ENCODE measurements at places on chromosomes 2 and 18.

DNA sequence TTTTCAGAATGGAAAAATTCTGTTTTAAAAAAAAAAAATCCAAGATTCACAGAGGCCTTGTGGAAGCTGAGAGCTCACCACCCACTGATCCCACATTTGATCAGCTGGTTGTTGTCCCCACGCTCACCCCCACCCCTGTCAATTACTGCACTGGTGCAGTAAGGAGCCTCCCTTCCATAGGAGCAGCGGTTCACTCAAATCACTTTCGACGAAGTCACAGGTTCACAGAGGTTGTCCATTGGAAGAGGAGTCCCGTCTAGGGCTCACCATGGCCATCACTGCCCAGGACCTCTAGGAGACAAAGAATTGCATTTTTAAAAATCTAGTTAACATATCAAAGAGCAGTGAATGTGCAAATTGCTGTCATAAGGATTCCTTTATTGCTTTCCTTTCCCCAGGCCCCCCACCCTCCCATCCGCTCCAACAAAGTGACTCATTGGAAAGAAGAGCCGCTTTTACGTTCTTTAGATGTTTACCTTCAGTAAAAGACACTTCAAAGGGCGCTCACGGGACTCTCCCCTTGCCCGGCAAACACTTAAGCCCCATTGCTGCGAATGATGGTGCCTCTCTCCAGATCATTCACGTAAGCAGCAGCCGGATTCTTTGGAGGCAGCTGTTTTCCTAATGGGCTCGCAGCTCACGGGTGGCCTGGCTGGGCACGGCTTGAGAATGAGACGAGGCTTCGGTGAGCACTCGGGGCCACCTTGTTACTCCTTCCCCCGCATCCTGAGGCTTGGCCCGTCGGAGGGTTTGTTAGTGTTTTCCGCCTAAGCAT lies 165.5 kb upstream of the SALL3 start:
- no peak for DNase-seq

DNA sequence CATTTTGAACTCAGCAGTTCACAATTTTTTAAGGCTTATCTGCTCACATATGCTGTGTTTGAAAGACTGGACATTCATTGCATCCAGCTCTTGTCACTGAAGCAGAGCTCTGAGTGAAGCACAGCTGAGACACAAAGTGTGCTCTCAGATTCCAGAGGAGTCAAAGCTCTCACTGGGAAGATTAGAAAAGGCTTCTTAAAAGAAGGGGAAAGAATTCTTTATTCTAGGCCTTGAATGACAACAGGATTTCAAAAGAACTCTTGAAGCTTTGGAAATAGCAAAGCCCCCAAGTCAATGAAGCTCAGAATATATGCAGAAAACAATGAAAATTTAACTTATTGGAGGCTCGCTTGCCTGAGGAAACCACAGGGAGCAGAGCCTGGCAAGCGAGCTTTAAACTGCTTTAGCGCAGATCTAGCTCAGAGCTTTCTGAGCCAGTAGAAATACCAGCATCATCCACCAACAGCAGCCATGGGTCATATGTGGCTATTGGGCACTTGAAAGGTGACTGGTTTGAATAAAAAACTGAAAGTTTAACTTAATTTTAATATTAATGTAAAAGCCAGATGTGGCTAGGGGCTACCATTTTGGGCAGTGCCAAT lies 369.7 kb downstream of the OSR1 start:
- DNase-seq, result no peak

DNA sequence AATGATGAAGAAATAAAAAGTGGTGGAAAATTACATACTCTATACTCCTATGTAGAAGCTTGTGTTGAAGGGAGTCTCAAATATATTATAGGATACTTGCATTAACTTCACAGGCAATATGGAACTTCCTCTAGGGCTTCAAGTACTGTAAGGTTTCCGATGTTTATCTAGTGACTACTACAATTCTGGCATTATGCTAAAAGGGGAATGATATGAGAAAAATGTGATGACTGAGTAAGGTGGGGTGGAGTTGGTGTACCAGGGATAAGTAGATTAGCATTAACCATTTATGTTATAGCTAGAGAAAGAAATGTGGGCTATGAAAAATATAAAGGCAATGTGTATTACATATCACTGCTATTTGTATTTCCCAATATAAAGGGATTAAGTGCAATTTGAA lies 229.5 kb downstream of the DCC start:
- DNase-seq, result no peak

- no peak for DNase-seq
These were observed 1.2 kb upstream of the HES6 start for GRCh38 chr2:238240757-238241711.

- no peak for DNase-seq
These were observed 25.7 kb downstream of the RAB10 start for GRCh38 chr2:26059542-26059941.

DNA sequence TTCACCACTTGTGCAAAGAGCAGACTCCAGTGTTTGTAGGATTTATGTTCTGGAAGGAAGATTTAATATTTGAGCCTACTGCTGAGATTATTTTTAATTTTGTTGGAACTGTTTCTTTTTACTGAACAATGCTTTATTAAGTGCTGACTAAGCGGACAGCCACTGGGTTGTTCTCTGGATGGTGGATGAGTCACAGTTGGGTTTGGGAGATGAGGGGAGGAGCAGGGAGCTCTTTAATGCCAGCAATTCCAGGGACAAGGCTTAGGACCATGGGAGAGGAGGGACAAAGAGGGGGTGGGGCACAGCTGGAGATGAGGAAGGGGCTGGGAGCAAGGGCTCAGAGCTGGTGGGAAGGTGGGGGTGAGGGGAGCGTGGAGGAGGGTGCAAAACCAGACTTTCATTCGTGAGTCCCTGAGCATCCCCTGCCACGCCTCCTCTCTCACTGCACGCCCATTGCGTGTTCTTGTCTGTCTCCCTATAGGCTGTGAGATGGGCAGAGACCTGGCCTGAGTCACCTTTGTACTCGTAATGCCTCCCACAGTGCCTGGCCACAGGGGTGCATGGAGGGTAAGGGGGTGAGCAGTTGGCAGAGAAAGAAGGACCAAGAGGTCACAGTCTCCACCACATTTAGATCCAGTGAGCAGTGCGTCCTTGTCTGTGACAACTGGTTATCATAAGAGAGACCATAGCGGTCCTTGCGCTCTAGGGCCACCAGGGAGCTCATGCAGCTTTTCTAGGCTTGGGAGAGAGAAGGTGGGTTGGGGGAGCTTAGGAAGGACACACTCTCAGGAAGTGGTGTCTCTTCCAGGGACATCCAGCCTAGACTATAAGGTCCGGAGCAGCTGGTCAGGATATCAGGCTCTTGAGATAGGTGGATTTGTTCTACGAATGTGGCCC lies 18.4 kb downstream of the SLC4A3 start:
- no peak for DNase-seq

DNA sequence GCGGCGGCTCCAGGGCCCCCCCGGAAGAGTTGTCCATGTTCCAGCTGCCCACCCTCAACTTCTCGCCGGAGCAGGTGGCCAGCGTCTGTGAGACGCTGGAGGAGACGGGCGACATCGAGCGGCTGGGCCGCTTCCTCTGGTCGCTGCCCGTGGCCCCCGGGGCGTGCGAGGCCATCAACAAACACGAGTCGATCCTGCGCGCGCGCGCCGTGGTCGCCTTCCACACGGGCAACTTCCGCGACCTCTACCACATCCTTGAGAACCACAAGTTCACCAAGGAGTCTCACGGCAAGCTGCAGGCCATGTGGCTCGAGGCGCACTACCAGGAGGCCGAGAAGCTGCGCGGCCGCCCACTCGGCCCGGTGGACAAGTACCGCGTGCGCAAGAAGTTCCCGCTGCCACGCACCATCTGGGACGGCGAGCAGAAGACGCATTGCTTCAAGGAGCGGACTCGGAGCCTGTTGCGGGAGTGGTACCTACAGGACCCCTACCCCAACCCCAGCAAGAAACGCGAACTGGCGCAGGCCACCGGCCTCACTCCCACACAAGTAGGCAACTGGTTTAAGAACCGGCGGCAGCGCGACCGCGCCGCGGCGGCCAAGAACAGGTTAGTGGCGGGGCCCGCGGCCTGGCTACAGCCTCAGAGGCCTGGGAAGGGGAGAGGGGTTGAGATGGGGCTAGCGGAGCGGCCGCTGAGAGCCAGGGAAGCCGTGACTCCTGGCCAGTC lies 965 bp downstream of the SIX3 start:
- peak; percentile 24 for DNase-seq

DNA sequence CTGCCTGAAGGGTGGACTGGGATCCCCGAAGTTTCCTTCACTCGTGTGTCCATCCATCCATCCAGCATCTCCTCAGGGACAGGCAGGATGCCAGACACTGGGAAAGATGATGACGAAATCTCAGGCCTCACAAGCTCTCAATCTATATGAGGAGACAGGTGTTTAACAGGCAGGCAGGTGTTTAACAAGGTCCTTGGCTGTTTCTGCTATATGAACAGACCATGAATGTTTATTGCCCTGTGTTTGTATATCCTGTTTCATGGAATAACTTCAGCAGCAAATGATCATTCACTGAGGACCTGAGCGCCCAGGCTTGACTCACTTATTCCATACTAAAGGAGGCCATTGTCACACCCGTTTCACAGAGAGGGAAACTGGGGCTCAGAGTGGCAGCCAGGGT lies 685.8 kb upstream of the HS6ST1 start:
- no peak for DNase-seq

- no peak for DNase-seq
These were observed 56.4 kb downstream of the PUM2 start for GRCh38 chr2:20294231-20294630.

DNA sequence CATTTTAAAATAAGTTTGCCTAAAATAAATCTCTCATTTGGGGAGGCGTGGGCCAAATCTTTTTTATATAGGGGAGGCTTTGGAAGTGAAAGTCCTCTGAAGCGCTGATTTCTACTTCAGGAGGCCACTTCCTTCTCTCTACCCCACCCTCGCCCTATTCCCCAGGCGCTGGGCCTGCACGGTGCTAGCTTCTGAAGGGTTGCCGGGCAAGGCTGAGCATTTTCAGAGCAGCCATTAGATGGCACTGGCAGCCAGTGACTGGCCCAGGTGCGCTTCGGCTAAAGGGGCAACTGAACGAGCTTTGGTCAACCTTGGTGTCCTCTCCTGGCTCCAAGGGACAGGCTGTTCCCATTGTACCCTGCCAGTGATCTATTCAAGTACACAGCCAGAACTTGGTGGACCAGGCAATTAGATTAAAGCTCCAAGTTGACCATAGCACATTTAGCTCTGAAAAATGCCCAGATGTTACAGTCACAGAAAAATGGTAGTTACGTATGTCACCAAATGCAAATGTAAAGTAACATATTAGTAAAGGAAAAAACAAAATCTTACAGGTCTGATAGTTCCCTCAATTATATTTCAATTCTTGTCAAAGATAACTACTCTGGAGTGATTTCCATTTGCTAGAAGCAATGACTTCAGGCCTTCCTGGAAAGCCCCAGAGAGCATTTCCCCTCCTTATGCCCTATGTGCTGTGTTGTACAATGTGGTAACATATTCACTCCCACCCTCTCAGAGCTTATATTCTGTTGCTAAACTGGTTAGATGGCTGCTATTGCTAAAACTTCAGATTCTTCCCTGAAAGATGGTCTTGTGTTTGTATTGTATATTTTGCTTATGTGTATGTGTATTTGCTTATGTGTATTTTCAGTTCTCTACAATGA lies 2.1 kb downstream of the POMC start:
- peak; percentile 32 for DNase-seq

GRCh38 chr2:3467654-3468053 lies 51.7 kb downstream of the ADI1 start:
- no peak for DNase-seq

DNA sequence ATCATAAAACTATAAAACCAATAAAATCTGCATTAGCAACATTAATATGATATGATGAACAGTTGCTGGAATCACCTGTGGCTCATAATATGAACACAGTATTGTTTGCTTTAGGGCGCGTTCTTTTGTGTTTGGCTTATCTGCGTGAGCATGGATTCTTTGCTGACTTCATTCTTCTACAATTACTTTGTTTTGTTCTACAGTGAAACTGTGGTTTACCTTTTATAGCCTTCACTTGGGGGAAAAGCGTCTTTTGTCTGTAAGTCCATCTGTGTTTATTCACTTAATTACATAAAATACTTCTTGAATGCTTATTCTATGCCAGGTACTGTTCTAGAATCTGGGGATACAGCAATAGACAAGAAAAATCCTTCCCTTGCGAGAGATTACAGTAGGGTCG lies 74.0 kb upstream of the SEC11C start:
- no peak for DNase-seq

GRCh38 chr2:83633423-83633822 lies 825.7 kb downstream of the SUCLG1 start:
- no peak for DNase-seq

- DNase-seq, result no peak
These were observed 35.9 kb downstream of the ADI1 start for GRCh38 chr2:3483227-3483985.

DNA sequence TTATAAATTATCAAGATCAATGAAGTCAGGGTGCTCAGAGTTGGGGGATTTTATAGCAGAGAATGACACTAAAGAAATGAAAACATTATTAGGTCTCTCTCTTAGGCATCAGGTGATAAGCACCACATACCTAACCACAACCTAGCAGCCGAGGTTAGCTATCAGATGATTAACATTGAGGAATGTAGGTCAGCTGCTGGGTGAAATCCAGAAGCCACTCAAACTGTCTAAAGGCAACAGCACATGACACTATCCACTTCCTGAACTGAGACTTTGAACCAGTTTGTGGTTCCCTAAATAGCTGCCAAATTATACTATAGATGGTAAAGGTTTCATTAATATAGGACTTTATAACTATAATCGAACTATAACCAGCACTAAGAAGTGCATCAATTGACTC lies 4.7 kb downstream of the EPG5 start:
- DNase-seq, result no peak

DNA sequence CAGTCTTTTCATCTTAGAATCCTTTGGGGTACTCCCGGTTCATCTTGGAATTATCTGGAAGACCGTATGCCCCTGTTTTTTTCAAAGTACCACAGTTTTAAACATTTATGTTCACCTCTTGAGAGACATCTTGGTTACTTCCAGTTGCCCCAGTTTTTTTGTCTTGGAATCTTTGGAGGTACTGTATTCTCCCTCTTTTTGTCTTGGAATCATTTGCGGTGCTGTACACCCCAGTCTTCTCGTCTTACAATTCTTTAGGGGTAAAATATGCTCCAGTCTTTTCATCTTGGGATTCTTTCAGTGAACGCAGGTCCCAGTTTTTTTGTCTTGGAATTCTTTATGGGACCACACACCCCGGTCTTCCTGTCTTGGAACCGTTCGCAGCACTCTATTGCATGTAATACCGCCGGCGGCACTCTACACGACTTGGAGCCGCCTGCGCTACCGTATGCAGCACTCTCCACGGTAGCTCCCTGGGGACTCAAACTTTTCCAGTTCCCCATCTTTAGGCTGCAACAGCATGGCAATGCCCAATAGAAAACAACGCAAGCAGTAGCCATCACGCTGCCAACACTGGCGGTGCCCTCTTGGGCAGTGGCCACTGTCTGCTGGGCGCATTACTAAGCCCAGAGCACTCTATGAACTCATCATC lies 21.2 kb upstream of the ZDBF2 start:
- DNase-seq, result no peak

- DNase-seq, result no peak
These were observed 301.9 kb downstream of the ZEB2 start for GRCh38 chr2:144217853-144218633.

GRCh38 chr2:216015722-216016464 lies 2.5 kb upstream of the MREG start:
- peak; percentile 43 for DNase-seq

- peak; percentile 16 for DNase-seq
These were observed 43.6 kb downstream of the CYB5A start for GRCh38 chr18:74248189-74248588.

Measured in activated CD4-positive, alpha-beta T cell treated with anti-CD3 and anti-CD28 coated beads, Interleukin-2, amount 50 U/mL, for 48 hours (primary cell).